ENCODE measurements at places on chromosomes 2 and 18.

- DNase-seq = no peak
These were observed 25.8 kb downstream of the CASP10 start for GRCh38 chr2:201208563-201209252.

DNA sequence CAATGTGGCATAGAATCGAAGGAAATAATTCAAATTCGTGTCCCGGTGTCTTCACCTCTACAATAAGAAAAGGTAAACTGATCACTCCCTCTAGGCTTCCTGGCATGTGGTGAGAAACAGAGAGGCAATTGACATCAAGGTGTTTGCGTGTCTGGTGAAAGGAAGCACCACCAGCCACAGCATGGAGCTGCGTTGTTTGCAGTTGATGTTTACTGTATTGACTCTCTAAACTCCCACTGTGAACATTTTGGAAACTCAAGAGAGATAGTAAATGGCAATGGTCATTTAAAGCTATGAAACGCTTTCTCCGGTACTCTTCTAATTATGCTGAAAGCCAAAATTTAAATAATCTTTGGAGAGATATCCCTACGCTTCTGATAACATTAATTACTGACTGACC lies 82.6 kb downstream of the SETBP1 start:
- no peak for DNase-seq

GRCh38 chr2:160358046-160358445 lies 135.6 kb downstream of the RBMS1 start:
- no peak for DNase-seq

GRCh38 chr2:45812011-45812500 lies 160.6 kb downstream of the PRKCE start:
- no peak for DNase-seq

DNA sequence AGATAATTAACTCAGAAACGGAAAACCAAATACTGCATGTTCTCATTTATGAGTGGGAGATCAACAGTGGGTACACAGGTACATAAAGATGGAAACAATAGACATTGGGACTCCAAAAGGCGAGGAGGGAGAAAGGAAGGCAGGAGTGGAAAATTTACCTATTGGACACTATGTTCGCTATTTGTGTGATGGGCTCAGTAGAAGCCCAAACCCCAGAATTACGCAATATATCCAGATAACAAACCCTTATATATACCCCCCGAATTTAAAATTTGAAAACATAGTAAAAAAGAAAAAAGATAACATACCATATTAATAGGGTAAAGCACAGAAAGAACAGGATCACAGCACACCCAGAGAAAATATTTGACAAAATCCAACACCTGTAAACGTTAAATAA lies 1351.7 kb upstream of the FAM98A start:
- DNase-seq = no peak

GRCh38 chr2:119981896-119982295 lies 31.0 kb upstream of the EPB41L5 start:
- DNase-seq = no peak

GRCh38 chr18:51668101-51668500 lies 470.6 kb upstream of the MEX3C start:
- peak; percentile 39 for DNase-seq

GRCh38 chr18:67520351-67520921 lies 3.9 kb upstream of the DSEL start:
- DNase-seq = peak; percentile 57

GRCh38 chr2:19538411-19538963 lies 180.1 kb upstream of the OSR1 start:
- peak; percentile 91 for DNase-seq

- no peak for DNase-seq
These were observed 52.6 kb downstream of the ZAP70 start for GRCh38 chr2:97765933-97766332.

- DNase-seq = no peak
These were observed 457.0 kb upstream of the MYT1L start for GRCh38 chr2:2788076-2788475.

DNA sequence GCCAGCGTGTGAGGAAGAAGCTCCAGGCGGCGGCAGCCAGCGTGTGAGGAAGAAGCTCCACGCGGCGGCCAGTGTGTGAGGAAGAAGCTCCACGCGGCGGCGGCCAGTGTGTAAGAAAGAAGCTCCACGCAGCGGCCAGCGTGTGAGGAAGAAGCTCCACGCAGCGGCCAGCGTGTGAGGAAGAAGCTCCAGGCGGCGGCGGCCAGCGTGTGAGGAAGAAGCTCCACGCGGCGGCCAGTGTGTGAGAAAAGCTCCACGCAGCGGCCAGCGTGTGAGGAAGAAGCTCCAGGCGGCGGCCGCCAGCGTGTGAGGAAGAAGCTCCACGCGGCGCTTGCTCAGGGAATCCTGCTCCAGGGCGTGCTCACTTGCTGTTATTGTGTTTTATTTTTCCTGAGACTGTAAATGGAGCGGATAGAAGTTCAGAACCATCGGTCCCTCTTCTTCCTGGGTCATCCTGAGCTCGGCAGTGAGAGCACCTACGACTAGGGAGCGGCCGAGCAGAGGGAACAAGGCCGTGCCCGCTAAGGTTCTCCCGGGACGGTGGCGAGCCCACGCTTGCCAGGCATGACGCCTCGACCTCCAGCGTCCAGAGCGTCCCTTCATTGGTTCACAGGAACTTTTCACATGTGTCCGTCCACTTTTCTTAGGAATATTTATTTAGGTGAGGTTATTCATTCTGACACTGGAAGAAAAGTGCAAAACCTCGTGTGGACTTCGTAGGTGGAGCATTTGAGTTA lies 94.2 kb downstream of the TMEM18 start:
- no peak for DNase-seq

DNA sequence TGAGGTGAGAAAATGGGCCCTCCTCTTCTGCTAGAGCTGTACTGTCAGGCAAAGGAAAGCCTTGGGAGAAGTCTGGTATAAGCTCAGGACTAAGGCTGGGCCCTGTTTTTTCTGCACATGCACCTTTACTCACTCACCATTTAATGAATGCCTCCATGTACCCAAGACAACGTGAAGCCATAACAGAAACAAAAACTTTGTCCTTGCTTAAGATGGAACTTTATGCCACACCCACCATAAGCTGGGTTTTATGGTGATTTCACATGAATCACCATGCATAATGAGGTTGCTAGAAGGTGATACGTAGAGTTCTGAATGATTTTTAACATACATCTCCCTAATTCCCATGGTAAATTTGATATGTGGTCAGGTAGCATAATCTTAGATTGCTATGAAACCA lies 63.7 kb upstream of the CYP26B1 start:
- peak; percentile 51 for DNase-seq

- DNase-seq = peak; percentile 16
These were observed 92.1 kb downstream of the PXDN start for GRCh38 chr2:1652034-1652790.

DNA sequence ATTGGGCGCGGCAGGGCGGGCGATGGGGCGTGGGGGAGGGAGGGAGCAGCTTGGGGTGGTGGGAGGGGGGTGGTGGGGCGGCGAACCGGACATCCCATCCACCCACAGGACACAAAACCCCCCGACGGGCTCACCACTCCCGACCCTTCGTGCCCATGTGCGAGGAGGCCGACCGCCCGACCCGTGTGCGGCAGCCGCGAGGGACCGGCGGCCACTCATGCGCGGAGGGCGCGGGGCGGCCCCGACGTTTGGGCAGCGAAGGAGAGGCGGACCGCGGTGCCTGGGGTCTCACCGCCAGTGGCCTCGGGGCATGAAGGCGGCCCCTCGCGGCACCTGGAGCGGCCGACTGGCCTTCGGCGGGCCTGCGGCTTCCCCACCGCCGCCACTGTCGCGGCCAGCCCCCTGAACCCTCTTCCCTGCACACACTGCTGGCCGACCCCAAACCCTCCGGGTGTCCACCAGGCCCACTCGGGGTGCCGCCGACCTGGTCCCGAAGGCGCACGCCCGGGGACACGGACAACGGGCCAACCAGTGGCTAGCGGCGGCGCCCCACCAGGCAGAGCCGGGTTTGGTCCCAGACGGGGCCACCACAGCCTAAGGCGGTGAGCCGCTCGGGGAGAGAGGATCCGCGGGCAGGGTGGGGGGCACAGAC lies 94.6 kb upstream of the ANKRD30BL start:
- no peak for DNase-seq

DNA sequence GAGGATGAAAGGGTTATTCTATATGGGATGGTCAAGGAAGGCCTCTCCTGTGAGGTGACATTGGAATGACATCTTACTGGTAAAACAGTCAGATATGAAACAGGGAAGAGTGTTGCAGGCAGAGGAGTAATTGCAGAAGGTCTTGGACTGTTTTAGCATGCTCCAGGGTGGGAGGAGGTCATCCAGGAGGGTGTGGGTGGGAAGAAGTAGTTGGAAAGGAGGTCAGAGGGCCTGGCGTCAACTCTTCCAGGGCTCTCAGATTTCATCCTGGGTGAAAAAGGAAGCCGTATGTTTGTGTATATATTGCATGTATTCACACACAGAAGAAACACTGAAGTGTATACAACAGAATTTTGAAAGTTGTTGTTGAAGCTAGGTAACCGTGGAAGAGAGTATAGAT lies 48.2 kb downstream of the ATP9B start:
- DNase-seq = no peak

GRCh38 chr18:45993438-45993837 lies 26.3 kb upstream of the EPG5 start:
- peak; percentile 15 for DNase-seq

DNA sequence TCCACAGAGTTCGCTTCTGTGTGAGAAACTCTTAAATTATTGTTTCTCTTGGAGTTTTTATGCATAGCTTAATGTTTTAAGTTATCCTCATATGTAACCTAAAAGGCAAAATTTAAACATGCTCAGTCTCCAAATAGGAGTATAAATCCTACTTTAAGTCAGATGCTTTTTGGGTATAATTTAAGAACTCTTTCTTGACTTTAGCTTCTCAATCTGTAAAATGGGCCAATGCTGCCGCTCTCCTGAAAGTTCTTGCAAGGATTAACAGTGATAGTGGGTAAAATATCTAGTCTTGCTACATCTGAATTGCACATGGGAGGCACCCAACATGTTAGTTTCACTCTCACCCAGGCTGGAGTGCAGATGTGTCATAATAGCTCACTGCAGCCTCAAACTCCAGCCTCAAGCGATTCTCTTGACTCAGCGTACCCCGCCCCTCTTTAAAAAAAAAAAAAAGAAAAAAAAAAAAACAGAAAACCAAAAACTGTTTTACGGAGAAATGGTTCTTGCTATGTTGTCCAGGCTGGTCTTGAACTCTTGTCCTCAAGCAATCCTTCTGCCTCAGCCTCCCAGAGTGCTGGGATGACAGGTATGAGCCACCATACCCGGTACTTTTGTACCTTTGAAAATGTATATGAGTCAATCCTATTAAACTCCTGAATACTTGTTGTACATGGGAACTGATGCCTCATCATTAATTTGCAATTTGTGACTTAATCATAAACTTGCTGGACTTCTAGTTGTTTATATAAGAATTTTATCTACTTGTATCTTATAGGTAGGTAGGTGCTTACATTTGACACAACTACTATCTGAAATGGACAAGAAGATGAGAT lies 1.8 kb downstream of the FBXO48 start:
- no peak for DNase-seq

- DNase-seq = no peak
These were observed 206.6 kb downstream of the ZNF385B start for GRCh38 chr2:179654806-179655205.

DNA sequence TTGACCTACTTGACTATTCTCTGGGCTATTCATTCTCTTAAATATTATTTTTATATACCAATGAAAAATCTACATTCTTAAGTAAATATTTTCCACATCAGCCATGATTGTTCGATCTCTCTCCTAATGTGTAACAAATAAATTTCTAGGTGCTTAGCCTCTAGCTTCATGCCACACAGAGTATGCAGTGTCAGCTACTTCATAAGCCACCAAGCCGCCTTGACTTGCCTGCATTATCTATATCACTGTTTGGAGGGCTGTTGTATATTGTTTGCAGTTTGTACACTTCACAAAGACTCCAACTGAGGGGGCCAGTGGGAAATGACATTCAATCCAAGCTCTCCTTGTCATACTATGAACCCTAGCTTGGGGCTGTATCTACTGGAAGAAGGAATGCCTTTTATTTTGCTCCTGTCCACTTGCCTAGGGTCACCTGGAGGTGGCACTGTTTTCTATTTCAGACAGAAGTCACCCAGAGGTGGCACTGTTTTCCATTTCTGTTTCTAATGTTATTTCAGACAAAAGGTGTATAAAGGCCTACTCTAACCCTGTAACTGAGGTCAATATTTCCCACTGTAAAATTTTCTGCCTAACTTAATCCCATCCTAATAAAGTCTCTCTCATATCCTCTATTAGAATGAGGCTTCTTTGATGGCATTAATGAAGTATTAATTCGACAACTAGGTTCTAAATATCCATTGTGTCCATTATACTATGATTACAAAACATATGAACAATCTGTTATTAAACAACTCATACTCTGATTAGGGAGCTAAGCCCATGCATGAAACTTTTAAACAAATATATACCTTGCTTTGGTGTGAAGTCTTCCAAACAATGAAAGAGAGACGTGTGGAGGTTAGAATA lies 36.4 kb downstream of the COL5A2 start:
- no peak for DNase-seq

DNA sequence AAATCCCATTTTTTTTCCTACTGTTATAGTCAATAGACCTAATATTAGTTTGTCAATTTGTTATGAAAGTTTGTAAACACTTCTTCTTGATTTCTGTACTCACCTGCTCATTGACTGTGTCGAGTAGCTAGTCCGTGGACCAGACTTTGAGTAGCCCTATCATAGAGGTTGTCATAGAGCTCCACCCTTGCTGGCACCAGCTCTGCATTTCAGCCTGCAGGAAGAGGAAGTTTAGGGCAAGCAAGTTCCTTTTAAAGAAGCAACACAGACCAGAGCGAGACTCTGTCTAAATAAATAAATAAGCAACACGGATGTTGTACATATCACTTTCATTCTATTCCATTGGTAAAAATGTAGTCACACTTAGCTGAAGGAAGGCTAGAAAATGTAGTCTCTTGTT lies 74.0 kb downstream of the MCFD2 start:
- DNase-seq = no peak

GRCh38 chr2:18544171-18544570 lies 16.3 kb downstream of the RDH14 start:
- no peak for DNase-seq

DNA sequence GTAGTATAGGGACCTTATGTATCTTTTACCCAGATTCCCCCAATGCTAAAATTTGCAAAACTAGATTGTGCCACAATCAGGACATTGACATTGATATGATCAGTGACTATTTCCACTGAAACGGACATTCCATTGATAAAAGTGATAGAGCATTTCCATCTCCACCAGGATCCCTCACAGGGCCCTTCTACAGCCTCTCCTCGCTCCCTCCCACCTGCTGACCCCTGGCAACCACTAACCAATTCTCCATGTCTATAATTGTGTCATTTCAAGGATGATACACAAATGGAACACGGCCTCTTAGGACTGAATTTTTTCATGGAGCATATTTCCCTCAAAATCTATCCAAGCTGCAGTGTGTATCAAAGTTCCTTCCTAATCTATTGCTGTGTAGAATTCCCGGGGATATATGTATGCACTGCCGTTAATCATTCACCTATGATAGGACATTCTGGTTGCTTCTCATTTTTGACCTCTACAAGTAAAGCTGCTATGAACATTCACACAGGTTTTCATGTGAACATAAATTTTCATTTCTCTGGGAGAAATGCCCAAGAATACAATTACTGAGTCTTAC lies 67.3 kb downstream of the UXS1 start:
- DNase-seq = no peak

GRCh38 chr2:215138479-215138878 lies at the start of gene ABCA12:
TSS of gene ABCA12 (minus strand) at chr2:215138626. CDS start at chr2:215138208, 418 bp downstream.
- no peak for DNase-seq

GRCh38 chr2:7430869-7431641 lies 513.8 kb downstream of the RNF144A start:
- DNase-seq = no peak

- no peak for DNase-seq
These were observed 11.1 kb downstream of the ONECUT2 start for GRCh38 chr18:57446322-57446721.
